T-helper 9 cell (primary cell): ENCODE measurements at places on chromosomes 2 and 18.
A peak's percentile ranks its signal among the peaks of the same experiment; 100 is the strongest.

DNA sequence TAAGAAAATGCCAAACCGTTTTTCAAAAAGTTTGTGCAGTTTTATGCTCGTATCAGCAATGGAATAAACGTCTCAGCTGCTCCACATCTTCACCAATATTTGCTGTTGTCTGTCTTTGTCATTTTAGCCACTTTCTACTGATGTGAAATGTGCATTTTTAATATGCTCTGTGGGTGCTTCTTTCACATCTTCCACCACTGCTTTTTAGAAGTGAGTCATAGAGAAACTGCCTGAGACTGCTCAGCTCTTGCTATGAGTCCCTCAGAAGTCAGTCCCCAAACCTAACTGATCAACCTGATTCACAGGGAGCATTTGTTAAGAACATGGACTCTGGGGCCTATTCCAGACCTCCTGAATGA lies 41.0 kb upstream of the EPC2 start:
- DNase-seq: no peak

- no peak for DNase-seq
Observed at GRCh38 chr2:11196246-11196645, 41.0 kb downstream of the SLC66A3 start.

DNA sequence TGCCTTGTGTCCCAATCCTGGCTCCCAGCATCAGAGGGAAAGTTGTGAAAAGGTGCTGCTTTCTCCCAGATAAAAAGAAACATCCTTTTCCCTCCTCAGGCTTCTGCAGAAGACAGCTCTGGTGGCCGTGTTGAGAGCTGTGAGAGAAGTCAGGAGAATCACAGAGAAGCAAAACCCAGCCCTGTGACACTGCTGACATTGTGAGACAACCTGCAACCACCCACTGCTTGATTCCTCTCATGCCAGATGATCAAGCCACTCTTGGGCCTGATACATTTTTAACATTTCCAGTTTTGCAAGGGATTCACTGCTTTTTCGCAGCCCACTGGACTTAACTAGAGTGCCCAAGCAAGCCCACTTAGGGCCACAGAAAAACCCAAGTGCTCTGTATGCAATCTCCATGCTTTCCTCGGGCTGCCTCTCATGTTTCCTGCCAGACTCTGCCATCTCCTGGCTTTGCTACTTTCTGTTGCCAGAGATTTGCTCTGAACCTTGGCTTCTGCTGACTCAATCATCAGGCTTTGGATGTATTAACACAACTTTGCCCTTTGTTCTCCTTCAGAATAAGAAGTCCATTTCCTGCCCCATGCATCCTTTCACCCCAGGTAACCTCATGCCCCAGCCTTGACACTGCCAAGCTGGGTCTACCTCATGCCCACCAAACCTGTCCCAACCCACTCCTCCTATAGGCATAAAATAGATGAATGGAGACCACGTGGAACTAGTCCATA lies 24.9 kb upstream of the TTR start:
- no peak for DNase-seq

GRCh38 chr2:137607722-137608318 lies 356.5 kb upstream of the HNMT start:
- no peak for DNase-seq

DNA sequence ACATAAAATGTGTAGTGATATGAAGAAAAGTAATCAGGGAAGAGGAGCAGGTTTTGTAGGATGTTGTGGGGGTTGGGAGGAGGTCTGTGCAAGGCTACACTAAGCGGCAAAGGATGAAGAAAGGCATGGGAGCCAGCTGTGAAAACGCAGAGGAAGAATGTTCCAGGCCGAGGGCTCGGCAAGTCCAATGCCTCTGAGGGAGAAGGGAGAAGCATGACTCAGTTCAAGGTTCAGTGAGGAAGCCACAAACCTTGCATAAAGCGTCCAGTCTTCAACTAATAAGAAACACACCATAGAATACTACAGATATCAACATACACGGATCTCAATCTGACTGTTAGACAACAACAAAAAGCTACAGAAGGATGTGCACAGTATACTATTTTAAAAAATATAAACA lies 16.2 kb downstream of the EPB41L3 start:
- no peak for DNase-seq

GRCh38 chr18:77870199-77870598 lies 620.6 kb downstream of the GALR1 start:
- no peak for DNase-seq

- DNase-seq: no peak
Observed at GRCh38 chr2:236601316-236602202, 31.9 kb downstream of the ACKR3 start.

GRCh38 chr2:168241208-168241607 lies 6.2 kb downstream of the STK39 start:
- DNase-seq: no peak

GRCh38 chr2:147331790-147332419 lies 512.9 kb upstream of the ACVR2A start:
- DNase-seq: peak; percentile 39

- no peak for DNase-seq
Observed at GRCh38 chr2:20937353-20937752, 106.5 kb downstream of the APOB start.

GRCh38 chr18:35582899-35583558 lies 1.5 kb downstream of the GALNT1 start:
- DNase-seq: no peak

- DNase-seq: no peak
Observed at GRCh38 chr2:168149150-168149974, 98.0 kb downstream of the STK39 start.

- no peak for DNase-seq
Observed at GRCh38 chr18:8341481-8342230, 267.6 kb upstream of the RAB12 start.

- DNase-seq: no peak
Observed at GRCh38 chr2:481388-481787, 193.5 kb upstream of the ALKAL2 start.

- DNase-seq: no peak
Observed at GRCh38 chr2:240762249-240762648, 57.8 kb downstream of the KIF1A start.

- no peak for DNase-seq
Observed at GRCh38 chr2:118095610-118096009, 7.3 kb downstream of the INSIG2 start.

- DNase-seq: no peak
Observed at GRCh38 chr18:48800876-48801727, 149.7 kb downstream of the SMAD7 start.

GRCh38 chr2:186884587-186884986 lies 35.6 kb upstream of the ZSWIM2 start:
- no peak for DNase-seq

DNA sequence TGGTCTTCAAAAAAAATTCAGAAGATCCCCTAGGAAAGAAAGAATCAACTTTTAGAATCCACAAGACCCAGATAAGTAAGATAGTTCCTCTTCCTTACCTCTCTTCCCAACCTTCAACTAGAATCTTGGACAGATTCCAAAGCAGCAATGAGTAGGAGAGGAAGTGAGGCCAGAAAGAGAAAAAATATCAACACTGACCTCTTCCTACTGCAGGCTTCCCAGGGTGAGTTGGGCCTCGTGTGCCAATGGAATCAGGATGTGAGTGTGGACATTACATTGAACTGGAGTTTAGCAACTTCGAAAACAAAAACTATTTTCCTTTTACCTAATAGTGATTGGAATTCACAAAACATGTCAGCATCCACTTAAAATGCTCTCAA lies 102.5 kb upstream of the PIEZO2 start:
- DNase-seq: no peak

- no peak for DNase-seq
Observed at GRCh38 chr18:73118121-73118816, 250.5 kb upstream of the NETO1 start.
